Daoy (cell line): ENCODE measurements at places on chromosomes 5 and 9. TPM values are rescaled to one million over a fixed set of nuclear protein-coding genes. Genes with fewer than 3 reads are reported as not detected.

Gene RASEF
- total RNA-seq: 7.4 and 9.2 TPM in 2 replicates

Gene ERAP2
- 72.8 and 82.6 TPM in 2 replicates for total RNA-seq

DNA sequence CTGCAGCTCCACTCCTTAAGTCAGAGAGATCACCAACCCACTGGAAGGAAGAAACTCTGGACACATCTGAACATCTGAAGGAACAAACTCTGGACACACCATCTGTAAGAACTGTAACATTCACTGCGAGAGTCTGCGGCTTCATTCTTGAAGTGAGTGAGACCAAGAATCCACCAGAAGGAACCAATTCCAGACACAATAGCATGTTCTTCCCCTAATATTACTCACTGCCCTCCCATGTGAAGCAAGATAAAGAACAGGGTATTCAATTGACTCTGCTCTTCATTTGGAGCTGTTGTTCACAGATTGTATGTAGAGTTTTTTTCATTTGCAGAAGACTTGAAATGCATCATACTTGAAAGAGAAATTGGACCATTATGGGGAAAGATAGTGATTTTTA, 10.8 kb downstream of the SAXO1 start:
- no peak for DNase-seq

Gene ZNF658
- total RNA-seq: 2.6 and 4.9 TPM in 2 replicates
